ENCODE measurements at places on chromosomes 11 and 22.

GRCh38 chr22:42800451-42801251, 56.4 kb downstream of the ARFGAP3 start:
- peak; percentile 66 for DNase-seq

DNA sequence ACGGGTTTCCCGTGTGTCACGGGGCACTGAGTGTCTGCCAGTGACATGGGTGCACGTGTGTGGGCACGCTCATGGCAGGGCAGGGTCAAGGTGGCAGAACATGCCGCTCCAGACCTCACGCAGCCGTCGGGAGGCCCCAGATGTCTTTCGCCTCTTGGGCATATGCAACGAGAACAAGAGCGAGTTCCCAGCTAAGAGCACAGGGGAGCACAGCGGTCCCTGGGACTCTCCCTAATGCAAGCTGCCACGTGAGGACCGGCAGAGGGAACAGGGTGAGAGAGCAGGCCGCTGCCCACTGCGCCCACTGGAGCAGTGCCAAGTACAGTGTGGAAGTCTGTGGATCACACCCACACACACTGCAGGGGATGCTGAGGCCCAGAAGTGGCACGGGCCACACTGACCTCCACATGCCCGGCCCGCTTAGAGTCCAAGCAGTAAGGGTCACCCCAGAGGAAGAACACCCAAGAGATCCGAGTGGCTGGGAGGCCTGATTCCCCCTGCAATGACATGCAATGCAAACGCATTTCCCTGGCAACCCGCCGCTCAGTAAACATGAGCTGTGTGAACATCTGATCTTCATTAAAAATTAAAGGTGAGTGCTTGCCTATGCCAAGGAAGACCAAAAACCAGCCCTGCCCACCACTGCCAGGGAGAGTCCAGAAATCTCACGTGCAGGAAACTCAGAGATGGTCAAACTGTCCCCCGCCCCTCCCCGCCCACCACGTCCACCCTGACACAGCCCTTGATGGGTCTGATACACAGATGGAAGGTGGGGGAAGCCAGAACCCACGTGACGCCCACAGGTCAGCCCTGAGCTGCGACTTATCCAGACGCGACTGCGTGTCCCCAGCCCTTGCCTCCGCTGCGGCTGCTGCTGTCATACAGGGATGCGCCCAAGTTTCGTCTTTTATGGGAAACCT, 11.7 kb downstream of the CERK start:
- DNase-seq = peak; percentile 43

GRCh38 chr11:33919645-33920044, 27.8 kb upstream of the LMO2 start:
- DNase-seq = no peak

GRCh38 chr11:1750481-1750839, at the start of gene IFITM10:
Gene IFITM10 (minus strand): TSS chr11:1750595. CDS start chr11:1750442, 153 bp downstream.
- no peak for DNase-seq

- peak; percentile 89 for DNase-seq
Observed at GRCh38 chr11:29879560-29879959, 137.3 kb downstream of the KCNA4 start.

DNA sequence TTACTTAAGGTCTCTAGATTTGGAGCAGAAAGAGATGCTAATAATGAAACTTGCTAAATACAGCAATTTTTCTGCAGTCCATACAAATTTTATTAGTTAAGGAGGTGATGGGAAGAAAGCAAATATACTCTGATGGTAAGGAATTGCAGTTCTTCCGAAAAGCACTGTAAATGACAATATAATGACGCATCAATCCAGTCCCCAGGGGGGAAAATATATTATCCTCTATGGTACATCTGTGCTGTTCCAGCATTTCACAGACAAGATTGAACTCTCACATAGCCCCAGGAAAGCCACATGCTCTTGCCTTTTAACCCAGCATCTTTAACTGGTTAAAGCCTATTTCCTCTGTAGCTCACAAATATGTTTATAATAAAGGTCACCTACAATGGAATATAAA, 416.6 kb upstream of the CCDC90B start:
- no peak for DNase-seq

- DNase-seq = no peak
Observed at GRCh38 chr22:39289533-39289932, 29.9 kb downstream of the RPL3 start.

- no peak for DNase-seq
Observed at GRCh38 chr11:45391168-45391850, 105.2 kb upstream of the SYT13 start.

DNA sequence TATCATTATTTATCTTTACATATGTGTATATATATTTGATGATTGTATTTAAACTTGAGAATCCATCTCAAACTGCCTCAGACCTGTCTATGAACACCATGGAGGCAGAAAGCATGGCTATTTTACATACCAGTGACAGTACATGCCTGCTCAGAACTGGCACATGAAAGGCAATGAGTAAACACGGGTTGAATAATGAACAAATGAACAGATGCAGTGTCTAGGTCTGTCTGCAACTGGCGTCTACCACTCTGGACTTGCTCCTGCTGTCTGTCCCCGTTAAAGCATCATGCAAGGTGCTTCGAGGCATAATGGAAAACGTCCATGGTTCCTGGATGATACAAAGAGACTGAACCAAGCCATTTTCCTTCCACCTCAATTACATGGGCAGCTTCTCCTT, 271.6 kb upstream of the NARS2 start:
- DNase-seq = no peak

GRCh38 chr22:38346506-38346905, 29.3 kb upstream of the CSNK1E start:
- no peak for DNase-seq

GRCh38 chr11:14179116-14179820, 179.7 kb downstream of the RRAS2 start:
- DNase-seq = no peak

- no peak for DNase-seq
Observed at GRCh38 chr11:133892584-133893380, 47.5 kb upstream of the SPATA19 start.

DNA sequence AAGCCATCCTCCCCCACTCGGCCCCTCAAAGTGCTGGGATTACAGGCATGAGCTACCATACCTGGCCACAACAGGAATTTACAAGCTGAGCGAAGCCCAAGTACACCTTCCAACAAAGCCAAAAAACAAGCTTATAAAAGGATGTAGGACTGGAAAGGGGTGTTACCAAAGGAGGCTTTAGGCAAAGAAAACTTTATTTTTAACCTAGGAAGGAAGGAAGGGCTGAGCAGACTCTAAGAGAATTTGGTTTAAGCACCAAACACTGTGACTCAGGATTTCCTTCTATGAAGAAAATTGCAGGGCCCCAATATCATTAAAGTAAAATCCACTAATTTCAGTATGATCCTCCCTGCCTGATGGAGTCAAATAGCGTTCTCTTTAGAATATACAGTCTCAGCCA, 12.1 kb downstream of the DENND5A start:
- DNase-seq = no peak

DNA sequence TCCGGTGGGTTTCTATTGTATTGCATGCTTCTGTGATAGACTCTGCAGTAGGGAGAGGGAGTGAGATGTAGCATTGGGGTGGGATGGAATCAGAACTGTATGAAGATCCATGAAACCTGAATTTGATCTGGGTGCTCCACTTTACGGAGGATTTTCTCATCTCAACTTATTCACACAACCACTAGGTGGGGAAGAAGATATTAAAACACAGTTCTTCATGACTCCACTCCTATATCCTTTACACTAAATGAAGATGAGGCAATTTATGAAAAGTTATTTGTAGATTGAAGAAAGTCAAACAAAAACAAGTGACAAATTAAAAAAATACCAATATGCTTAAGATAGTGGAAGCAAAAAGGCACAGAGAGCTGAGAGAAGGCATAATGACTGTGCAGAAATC, 92.6 kb upstream of the PDGFD start:
- no peak for DNase-seq

DNA sequence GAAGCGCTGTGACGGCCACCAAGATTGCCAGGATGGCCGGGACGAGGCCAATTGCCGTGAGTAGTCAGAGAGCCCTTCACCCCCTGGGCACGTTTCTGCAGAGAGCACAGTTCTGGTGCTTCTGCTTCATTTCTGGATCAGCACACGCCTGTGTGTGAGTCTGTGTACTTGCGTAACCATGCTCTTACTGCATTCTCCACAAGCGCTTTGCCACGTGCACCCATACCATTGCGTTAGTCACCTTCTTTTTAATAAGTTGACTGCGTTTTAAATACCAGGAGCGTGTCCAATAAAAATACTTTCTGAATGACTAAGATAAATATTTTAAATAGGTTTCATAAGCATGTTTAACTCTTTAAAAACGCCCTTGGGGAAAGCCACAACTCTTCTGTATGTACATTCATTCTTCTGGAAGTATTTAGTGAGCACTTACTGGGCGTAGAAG, 143.0 kb upstream of the SORL1-AS1 start:
- no peak for DNase-seq

DNA sequence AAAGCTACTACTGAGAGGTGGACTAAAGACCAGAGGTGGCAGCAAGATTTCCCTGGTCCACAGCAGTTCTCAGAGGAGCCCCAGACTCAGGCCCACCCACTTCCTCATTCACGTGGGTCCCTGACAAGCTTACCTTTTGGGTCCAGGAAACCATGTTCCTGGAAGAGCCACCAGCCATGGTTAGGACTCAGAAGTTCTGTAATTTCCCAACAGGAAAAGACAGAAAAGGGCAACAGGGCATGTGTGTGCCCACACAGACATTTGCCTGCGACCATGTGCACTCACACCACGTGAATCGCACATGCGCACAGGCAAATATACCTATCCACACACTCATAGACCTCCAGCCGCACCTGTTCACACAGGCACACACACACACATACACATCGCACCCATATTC, 42.9 kb downstream of the LRRC32 start:
- no peak for DNase-seq

- no peak for DNase-seq
Observed at GRCh38 chr11:34478845-34479663, 34.5 kb downstream of the ELF5 start.

DNA sequence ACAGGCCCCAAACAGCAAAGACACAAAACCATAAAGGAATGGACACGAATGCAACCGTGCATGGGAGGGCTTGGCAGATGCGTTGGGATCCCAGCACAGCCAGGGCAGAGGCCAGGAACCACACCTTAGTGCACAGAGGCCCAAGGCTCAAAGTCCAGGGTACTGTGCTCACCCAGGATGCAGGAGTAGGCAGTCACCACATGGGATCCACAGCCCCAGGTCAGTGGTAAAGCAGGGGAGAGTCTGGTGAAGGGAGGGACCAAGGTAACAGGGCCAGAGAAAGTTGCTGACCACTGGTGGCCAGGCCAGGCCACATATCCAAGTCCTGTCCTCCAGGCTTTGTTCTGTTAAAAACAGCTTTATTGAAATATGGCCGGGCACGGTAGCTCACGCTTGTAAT, 6.5 kb upstream of the CERK start:
- no peak for DNase-seq

DNA sequence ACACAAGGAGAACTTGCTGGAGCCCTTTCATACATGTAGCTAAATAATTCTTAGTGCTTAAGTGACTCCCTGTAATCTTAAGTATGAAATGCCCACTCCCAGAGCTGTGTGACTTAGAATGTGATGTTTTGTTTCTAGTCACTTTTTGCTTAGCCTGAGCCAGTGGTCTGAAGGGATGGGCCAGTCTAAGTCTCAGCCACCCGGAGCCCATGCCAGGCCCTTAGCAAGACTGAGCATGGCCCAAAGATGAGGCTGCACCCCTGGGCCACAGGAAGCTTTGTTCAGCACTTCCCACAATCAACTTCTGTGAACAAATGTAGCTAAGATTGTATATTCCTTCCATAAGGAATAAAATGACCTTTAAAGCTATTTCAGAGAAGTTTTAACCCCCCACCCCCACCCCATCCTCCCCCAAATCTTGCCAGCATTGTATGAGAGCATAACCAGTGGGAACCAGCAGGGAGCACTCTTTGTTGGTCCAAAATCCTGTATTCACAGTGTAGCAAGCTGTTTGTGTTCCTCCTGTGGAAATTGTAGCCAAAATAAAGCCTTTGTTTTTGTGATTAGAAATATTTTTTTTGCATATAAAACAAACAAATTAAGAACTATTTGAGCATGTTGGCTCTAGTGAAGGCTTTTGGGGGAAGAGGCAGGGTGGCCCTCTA, 73.8 kb upstream of the GAL start:
- no peak for DNase-seq

- DNase-seq = peak; percentile 38
Observed at GRCh38 chr22:28917747-28918549, 34.6 kb downstream of the ZNRF3 start.

GRCh38 chr11:130554241-130555055, 106.0 kb downstream of the ADAMTS15 start:
- DNase-seq = no peak

DNA sequence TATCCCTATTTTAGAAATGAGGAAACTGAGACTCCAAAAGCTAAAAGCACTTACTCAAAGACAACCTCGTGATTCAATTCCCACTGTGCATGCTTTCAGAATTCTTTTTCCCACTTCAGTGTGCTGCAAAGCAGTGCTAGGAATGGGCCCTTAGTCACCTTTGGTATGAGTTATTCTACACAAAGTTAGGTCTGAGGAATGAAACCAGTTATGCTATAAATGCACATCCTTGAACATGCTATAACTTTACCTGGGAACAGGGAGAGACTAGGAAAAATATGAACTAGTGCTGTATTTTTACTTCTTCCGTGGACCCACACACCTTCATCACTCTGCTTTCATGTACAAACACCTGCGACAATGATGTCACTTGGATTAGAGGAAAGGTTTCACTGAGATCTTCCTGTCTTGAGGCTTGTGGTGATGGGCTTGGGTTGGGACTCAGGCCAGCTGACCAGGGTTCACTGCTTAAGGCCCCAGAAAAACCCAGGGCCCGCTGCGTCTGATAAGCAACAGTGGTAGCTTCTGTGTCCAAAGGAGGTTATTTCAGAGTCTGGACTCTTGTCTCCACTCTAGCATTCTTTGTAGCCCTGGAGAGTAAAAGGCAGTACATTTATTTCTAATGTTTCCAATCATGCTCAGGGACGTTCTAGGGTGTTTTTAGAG, 81.6 kb downstream of the ZC3H12C start:
- peak; percentile 41 for DNase-seq

- no peak for DNase-seq
Observed at GRCh38 chr11:119752345-119752871, 23.4 kb upstream of the NECTIN1 start.
